NCI-H1105 treated with DMSO at 0.1 percent for 48 hours (cell line): ENCODE measurements at places on chromosomes 6 and 20.
A peak's percentile ranks its signal among the peaks of the same experiment; 100 is the strongest.

- DNase-seq, result no peak
These were observed 202.0 kb downstream of the CDH4 start for GRCh38 chr20:61454053-61454452.

DNA sequence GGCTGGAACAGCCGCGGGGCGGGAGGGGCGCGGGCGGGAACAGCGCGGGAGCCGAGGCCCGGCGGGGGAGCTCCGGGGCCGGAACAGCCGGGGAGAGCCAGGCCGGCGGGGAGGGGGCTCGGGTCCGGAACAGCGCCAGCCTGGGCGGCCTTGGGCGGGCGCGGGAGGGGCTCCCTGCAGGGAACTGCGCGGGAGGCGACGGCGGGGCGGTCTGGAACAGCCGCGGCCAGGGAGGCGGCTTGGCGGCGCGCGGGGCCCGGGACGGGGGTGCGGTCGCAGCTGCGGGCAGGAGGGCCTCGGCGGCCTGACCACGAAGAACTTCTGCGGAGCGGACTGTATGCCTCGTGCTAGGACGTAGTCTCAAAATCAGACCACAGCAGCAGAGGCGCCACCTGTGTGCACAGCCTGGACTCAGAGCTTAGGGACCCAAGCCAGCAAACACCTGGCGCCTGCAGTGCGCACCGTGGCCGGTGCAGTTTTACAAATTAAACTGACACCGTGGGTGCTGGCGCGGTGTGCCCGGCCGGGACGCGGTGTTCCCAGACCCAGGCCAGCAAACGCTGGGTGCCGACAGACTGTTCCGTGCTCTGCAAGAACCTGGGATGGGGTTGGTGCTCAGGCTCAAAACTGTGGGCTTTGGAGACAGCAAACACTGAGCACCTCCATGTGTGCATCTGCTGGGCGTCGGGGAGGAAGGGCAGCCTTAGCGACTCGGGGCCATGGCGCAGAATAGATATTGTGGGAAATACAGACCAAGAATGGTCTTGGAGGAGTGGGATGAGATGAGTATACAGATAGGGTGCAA is 572 bp downstream of the ZNF341 start:
- peak; percentile 93 for DNase-seq

DNA sequence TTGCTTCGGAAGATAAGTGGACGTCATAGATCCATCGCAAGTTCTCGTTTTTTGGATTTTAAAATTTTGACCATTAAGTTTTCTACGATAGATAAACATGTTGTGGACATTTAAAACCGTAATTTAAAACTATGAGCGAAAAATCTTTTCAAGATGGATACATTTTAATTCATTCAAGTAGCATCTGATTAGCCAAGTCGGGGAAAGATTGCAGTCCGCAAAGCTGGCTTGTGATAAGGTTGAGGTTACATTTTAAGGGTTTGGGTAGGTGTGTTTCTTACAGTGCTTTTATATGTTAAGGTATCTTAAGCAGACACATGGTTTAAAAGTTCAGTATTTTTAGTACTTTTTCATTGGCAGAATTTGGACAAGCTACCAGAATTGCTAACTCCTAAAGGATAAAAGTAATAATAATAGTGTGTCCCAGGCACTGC is 1.2 kb downstream of the WTAP start:
- no peak for DNase-seq

GRCh38 chr6:158290040-158290439 is 22.2 kb upstream of the TULP4 start:
- DNase-seq, result no peak

- no peak for DNase-seq
These were observed 254.7 kb upstream of the TAB2 start for GRCh38 chr6:149062653-149063348.

DNA sequence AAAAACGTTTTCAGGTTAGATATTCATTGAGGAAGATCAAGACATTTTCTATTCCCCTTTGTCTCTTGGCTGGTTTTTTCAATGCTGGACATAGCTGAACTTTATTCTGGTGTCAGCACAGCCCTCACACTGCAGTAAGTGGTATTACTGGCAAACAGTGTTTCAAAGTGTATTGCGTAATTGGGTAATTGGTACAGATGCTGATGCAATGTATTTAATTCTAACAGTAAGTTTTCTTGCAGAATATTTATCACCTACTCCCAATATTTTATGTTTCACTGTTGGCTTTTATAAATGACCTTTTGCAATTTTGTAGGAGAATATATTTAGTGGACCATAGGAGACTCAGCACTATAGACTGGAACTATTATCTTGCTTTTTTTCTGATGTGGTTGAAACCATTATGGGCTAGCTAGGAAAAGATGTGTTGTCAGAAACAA is 287.6 kb upstream of the SOX4 start:
- no peak for DNase-seq

GRCh38 chr6:42418724-42419123 is 33.0 kb downstream of the TRERF1 start:
- DNase-seq, result no peak

GRCh38 chr20:61801857-61802442 is 263.7 kb downstream of the TAF4 start:
- no peak for DNase-seq

DNA sequence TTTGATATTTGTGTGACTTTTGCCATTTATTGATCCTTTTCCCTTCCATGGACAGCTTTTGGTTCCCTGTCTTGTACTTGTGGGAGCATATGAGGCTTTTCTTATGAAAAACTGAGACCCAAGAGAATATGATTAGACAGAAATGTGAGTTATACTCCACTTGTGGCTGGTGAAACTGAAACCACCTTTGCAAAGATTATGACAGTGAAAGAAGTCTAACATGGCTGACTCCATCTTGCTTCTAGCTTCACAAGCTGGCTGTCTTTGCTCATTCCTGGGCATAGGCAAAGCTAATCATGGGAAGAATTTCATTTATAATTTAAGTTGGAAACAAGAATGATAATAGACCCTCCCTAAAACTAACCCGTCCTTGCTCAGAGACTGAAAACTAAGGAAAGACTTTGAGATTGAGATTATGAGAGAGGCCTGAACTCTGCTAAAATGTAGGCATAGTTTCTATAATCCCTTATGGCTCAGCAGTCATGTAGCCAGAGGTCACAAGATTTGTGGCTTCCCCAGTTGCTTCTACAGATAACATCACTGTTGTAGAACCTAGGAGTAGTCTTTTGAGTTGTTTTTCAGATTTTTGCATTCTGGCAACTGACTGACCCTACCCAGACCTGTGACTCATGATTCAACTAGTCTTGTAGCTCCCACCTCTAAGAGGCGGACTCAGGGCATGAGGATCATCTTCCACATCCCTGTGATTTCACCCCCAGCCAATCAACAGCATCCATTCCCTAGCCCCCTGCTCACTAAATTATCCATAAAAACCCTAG is 50.9 kb upstream of the CD2AP start:
- DNase-seq, result no peak

DNA sequence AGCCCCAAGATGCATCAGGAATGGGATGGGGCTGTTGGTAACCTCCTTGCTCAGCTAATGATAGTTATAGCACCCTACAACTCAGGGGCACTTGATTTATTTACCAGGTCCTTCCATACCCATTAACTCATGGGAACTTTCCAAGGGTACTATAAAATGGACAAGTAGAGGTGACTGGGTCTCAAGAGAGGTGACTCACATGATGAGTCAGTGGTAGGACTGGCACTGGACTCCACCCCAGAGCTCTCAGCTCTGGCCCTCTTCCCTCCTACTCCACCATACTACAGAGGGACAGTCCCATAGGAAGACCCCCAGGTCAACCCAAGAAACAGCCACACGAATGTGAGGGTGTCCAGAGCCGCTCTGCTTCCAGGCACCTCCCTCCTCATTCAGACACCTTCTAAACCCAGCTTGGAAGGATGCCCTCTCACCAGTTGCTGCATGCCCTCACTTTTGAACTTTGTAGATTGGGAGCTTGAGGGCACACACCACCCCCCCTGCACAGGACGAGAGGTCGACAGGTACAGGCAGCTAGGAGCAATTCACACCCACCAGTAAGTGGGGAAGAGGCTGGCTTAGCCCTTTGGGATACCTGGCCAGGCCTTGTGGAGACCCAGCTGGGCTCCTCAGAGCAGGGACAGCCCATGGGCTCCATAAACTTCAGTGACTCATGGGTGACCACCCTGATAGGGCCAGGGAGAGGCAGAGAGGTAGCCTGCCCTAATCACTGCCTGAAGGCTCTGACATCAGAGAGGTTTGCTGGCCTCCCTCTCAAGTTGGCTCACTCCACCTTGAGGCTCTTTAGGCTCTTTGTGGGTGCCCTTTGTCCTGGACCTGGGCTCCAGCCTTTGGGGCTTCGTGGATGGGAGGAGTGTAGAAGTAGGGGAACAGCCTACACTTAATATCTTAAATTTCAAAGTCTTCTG is 81.6 kb upstream of the MLN start:
- no peak for DNase-seq

GRCh38 chr20:59006167-59006863 is 739 bp downstream of the CTSZ start:
- no peak for DNase-seq

DNA sequence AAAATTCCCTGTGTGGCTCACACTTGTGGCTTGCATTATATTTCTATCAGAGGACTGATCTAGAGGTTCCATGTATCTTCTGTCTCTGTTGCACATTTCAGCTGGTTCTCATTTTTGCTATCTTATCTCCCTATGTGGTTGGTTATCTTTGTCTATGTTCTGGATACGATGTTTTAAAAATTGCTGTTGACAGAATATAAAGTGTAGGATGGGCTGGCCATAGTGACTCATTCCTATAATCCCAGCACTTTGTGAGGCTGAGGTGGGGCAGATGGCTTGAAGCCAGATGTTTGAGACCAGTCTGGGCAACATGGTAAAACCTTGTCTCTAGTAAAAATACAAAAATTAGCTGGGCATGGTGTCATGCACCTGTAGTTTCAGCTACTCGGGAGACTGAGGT is 9.9 kb upstream of the ULBP3 start:
- no peak for DNase-seq

DNA sequence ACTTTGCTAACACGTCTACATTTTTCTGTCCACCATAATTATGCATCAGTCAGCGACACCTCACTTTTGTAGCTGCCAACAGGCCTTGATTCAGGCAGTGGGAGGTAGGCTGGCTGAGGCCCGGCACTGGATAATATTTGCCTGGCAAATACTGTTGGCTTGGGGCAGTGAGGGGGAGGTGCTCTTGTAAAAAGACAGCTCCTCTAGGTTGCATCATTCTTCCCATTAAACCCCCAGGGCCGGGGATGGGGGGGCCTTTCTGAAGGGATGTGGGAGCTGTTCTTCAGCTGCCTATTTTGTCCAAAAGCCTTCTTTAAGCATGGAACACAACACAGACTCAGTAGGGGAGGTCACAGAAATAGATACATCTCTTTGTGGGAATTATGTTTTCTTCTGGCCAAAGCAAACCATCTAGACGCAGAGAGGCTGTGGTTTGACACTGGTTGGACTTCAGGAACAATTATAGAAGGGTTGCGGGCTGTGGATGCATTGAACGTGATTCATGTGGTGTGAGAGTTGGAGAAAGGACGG is 338.3 kb upstream of the NT5E start:
- no peak for DNase-seq

DNA sequence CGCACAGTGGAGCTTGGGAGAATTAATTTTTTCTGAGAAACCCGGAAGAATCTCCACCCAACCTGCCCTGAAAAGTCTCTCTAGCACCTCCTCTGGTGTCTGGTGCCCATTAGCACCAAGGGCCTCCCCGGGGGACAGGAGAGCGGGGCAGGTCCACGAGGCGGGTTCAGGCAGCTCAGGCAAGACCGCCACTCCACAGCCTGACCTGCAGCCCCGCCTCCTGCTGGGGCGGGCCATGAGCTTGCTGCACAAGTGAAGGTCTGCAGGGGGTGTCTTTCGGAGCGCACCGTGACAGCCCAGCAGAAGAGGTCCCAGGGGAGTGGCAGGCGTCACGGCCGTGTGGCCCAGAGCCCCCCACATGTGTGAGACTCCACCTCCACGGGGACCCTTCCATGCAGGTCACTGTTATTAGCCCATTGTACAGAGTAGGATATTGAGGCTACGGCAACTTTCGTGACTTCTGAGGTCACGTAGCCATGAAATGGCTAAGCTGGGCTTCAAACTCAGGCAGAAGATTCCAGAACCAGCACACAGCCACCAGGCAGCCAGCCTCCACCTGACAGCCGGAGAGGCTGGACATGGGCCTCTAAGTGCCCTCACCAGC is 63.9 kb upstream of the SLCO4A1 start:
- DNase-seq, result no peak

- DNase-seq, result no peak
These were observed 632.3 kb downstream of the TFAP2B start for GRCh38 chr6:51450958-51451357.

DNA sequence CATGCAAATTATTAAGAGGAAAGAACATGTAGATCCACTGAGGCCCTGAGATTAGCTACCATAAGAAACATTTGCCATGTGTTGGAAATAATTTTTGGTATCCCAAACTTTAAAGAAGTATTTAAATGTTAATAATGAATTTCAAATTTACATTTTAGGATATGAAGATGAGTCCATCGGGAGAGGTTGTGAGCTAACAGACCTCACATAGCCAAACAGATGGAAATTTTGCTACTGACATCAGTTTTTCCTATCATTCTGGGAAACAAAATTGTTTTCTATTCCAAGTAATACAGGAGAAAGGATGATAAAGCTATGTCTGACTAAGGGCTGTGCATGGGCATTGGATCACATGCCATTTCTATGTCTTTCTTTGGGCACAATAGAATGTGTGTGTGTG is 809.6 kb downstream of the TENT5A start:
- no peak for DNase-seq

DNA sequence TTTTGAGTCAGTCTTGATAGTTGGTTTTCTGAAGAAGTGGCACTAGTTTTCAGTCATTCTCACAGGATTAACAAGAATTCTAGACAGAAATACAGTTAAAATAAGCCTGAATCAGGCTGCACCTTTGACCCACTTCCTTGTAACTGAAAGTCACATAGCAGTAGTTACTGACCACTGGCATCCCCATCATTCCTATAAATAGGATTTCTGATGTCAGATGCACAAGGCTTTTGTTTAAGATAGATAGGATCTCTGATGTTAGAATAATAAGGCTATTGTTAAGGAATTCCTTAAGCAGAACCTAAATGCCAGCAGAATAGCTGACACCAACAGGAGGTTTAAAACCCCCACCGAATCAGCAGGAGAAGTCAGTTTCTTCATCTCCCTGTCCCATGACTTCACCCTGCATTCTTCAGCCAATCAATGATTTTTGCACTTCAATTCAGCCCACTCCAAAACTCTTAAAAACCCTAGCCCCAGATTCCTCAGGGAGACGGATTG is 30.6 kb upstream of the ZBTB24 start:
- no peak for DNase-seq

- no peak for DNase-seq
These were observed 375.5 kb downstream of the PAX1 start for GRCh38 chr20:22080985-22081384.

DNA sequence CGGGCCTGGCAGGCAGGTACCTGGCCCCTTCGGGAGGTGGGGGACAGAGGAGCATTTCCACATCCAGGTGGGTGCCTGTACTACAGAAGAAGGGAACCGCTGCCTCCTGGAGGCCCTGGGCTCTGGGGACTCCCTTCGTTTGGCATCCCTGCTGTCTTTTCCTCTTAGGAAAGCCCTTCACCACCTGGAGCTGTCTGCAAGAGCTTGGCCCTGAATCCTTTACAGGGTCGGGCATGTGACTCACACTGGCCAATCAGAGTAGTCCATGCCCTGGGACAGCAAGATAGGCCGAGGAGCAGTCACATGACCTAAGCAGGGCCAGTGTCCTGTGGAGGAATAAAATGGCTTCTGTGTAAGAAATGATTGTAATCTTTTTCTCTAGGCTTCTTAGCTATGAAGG is 224.9 kb downstream of the ANKRD60 start:
- no peak for DNase-seq

GRCh38 chr6:148037496-148037895 is 305.1 kb upstream of the SASH1 start:
- peak; percentile 47 for DNase-seq
